ENCODE measurements at places on chromosomes 12 and 14.

DNA sequence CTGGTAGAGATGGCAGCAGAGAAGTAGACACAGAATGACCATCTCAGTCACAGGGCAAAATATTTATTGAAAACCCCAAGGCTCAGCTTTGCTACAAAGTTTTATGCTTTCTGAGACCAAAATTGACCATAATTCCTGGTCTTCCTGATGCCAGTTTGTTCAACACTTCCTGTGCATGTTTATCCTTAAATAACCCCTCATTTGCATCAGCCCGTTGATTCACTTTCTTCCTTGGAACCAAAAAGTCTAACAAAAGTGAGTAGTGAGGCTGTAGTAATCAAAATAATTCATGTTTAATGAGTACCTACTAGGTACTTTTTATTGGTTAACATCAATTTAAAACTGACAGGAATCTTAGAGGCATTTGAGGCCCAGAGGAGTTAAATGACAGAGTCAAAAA lies 51.7 kb downstream of the TRHDE start:
- no peak for DNase-seq

DNA sequence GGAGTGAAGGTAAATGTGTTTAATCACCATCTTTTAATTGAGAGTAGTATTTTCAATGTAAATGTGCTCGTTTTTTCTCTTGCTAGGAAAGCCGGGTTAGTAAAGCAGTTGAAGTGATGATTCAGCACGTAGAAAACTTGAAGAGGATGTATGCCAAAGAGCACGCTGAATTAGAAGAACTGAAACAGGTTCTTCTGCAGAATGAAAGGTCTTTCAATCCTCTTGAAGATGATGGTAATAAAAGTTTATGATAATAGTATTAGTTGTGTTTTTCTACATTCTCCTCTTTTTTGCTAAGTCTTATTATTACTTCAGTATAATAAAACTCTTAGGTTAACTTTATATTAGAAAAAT lies 93.9 kb downstream of the DNAI7 start:
- no peak for DNase-seq

- DNase-seq = no peak
Observed at GRCh38 chr12:12028668-12029402, 41.9 kb upstream of the BCL2L14 start.

- DNase-seq = no peak
Observed at GRCh38 chr14:20376071-20376588, 32.7 kb downstream of the PARP2 start.

- DNase-seq = no peak
Observed at GRCh38 chr12:124501112-124501561, 66.3 kb downstream of the NCOR2 start.

DNA sequence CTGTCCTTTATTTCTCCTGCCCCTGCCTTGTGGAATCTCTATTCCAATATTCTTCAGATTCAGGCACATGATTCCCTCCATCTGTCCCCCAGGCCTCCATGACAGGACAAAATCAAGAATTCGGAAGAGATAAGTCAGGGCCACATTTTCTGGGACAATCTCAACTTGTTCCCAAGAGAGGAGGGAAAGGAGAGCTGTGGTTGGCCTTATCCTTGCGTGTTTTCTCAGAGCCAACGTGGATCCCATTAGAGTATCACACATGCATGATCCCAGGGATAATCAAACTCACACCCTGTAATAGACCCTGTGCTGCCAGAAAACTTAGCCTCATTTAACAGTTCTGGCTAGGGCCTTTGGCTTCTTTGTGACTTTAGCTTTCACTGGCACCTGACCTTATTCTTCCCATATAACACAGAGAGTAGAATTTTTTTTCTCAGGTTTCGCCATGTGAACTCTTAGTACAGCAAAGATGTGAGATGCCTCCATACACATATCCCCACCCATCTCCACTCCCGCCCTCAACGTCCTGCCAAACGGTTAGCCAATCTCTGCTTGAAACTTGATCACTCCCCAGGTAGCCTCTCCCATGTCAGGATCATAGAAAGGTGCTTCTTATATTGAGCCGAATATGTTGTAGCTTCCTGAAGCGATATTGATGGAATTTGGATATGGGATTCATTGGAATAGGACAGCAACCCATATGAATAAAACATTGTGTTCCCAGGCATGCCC lies 6.7 kb upstream of the KRT1 start:
- no peak for DNase-seq

- no peak for DNase-seq
Observed at GRCh38 chr14:79656056-79656455, 555.2 kb downstream of the DIO2 start.

GRCh38 chr12:47817272-47818006 lies 2.3 kb downstream of the HDAC7 start:
- DNase-seq = no peak

DNA sequence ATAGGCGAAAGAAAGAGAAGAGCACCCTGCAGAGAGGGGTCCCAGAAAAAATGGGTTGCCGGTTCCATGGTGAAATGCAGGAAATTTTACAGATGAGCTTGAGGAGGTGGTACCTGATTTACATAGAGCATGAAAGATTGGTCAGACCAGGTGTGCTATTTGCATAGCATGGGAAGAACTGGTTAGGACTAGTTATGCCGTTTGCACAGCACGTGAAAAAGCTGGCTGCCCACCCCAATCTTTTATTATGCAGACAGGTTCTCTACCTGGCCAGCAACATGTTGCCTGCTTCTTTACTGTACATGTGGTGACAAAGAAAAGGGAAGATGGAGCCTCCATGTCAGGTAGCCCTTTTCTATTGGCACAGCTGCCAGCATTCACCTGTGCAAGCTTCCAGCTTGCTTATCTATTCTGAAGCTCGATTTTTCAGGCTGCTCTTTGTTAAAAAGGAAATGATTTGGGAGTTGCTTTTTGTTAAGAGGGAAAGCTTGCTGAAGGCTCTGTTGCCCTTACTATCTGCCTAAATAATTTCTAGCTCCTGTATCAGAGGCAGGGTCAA lies 62.9 kb upstream of the ELK3 start:
- no peak for DNase-seq

DNA sequence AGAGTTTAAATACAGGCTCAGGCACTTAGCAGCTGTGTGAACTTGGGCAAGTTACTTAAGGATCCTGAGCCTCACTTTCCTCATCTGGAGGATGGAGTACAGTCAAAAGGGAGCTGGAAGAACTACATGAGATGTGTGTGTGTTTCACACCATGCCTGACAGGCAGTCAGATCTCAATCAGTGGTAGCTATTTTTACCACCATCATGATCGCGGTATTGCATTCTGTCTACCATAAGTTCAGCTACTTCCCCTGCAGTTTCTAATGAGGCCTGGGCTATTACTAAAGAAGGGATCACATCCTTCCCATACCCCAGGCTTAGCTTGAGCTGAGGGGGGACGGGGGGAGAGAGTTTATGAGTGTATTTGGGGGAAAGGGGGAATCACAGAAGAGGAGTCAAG lies 7.0 kb downstream of the AQP6 start:
- no peak for DNase-seq

- no peak for DNase-seq
Observed at GRCh38 chr12:32248441-32249140, 141.9 kb downstream of the BICD1 start.

DNA sequence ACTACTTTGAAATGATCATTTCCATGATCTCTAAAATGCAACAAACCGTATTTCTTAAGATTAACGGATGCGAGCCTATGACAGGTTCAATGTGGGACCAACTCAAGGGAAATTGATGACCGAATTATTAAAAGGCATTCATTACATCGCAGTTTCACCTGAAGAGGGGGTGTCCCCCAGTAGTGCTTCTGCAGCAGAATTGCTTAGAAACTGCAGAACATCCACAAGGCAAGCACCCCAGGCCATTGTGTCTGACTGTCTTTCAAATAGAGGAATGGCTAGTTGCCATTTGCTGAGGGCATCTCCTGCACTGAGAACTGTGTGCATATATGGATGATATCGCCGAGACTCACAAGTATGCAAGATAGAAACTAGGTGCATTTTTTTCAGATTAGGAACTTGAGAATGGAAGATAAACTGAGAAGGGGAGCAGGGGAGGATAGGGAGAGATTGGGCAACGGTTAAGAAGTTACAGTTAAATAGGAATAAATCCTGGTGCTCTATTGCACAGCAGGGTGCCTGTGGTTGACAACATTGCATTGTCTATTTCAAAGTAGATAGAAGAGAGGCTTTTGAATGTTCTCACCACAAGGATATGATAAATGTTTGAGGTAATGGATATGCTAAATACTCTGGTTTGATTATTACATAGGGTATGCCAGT lies 234.3 kb upstream of the PLEKHG7 start:
- DNase-seq = no peak

DNA sequence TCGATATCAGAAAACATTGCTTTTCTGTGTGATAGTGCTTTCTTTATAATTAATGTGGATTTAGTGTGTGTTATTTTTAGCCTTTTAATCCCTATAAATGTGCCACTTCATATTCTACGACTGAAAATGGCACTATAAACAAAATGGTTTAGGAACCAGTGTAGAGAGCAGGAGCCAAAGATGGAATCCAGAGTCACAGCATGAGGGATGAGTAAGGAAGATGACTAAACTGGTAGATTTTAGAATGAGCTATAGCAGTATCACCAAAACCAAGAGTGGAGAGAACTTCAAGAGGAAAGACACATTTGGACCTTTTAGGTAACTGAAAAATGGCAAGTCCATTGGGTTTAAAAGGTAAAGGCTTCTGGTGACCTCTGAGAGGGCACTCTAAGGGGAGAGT lies 887.2 kb downstream of the NRXN3 start:
- no peak for DNase-seq

DNA sequence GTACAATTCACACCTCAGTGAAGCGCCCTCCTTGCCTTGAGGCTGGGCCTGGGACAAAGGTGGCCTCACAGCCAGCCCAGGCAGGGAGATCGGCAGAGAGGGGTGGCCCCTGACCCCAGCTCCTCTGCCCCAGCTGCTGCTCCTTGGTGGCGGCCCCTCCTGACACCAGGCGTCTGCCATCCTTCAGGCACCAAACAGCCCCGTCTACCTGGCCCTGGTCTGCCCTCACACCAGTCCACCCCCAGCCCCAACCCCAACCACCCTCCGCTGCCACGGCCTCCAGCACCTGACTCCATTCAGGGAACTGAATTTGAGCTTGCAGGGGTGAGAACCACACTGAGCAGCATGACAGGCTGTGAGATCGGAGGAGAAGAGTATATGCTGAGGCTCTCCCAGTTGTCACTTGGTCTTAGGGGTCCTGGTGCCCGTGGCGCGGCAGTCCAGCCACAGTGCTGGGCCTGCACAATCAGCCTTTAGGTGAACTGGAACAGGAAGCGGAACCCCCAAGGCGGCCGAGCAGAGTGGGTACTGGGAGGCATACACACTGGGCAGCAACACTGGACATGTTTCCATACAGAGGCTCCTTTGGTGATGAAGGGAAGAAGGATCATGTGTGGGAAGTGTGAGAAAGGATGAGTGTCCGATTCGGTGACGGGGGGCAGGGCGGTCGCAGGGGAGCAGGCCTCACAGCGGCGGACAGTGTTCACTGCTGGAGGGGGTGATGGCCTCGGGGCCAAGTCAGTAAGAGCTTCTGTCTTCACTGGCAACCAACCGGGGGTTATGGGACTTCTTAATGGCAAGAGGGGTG lies 18.7 kb downstream of the ZFYVE21 start:
- no peak for DNase-seq

- DNase-seq = no peak
Observed at GRCh38 chr14:88947646-88948598, 123.5 kb downstream of the TTC8 start.

DNA sequence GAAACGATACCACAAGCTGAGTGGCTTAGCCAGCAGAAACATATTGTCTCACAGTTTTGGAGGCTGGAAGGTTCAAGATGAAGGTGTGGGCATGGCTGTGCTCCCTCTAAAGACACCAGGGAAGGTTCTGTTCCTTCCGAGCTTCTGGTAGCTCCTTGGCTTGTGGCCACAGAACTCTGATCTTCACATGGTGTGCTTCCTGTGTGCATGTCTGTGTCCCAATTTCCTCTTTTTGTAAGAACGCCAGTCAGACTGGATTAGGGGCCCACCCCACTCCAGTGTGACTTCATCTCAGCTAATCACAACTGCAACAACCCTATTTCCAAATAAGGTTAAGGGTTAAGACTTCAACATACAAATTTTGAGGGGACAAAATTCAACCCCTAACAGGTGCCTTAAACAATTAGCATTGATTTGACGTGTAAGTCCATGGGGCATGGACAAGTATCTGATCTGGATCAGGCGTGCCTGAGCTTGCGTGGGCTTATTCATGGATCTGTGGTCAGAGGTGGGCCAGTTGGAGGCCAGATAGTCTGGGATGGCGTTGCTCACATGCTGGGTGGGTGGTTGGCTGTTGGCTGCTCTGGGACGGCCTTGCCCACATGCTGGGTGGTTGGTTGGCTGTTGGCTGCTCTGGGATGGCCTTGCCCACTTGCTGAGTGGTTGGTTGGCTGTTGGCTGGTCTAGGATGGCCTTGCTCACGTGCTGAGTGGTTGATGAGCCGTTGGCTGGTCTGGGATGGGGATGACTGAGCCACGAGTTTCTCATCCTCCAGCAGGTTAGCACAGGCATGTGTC lies 88.5 kb downstream of the LGMN start:
- DNase-seq = no peak

DNA sequence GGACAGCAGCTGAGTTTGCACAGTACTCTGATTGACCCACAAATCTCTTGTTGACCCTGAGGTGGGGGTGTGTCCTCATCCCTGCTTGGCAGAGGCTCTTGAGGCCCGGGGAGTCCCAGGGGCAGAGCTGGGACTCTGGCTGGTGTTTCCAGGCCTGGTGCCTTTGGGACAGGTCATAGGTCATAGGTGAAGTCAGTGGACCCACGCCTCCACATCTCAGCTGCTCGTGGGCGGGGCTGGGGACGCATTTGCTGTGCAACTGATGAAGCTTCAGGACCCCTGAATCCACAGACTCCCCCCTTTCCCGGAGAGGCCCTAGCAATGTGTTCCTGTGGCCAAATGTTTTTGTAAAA lies 408 bp upstream of the CACNA2D4 start:
- DNase-seq = no peak

DNA sequence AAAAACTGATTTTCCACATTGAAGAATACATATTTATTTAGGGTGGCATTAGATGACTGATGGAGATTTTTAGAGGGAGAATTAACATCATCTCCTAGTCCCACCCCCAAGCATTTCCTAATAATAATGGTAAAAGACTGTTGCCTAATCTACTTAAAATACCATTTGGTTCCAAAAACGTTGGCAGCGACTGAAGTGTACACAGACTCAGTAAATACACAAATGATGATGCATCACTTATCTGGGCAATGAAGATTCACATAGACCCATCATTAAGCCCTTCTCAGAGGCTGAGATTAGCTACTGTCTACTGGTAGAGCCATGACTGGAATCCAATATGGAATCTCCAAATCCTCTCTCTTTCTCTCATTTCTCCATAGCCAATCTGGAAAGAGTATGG lies 18.2 kb downstream of the RTN1 start:
- DNase-seq = no peak

GRCh38 chr12:20985399-20985798 lies 145.6 kb upstream of the SLCO1B1 start:
- DNase-seq = no peak

DNA sequence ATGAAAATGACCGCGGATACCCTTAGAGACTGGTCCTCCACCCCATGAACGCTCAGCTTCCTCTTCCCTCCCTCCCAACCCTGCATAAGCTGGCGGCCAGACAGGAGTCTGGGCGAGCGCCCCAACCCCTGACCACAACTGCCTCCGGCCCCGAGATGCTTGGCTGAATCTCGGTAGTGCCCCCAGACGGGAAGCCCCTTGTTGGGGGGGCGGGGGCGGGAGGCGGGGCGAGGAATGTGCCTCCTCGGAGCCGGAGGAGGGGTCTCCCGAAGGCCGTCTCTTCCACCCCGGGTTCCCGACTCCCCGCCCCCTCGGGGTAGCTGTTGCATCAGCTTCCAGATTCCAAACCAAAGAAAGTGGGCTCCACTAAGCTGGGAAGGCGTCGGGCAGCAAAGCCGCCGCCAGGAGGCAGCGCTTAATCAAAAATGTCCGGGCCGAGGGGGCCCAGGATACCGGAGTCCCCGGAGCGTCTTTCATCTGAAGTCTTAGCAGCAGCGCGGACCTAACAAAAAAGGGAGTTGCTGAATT lies 7.1 kb upstream of the MRPL52 start:
- DNase-seq = no peak

Data from smooth muscle cell of the brain vasculature (primary cell).